ENCODE measurements at places on chromosomes 6 and 20. TPM values are rescaled to one million over a fixed set of nuclear protein-coding genes. Genes with fewer than 3 reads are reported as not detected.

GRCh38 chr20:54995011-54995410, 519.6 kb downstream of the DOK5 start:
- no peak for DNase-seq

GRCh38 chr6:15681946-15682345, 19.1 kb upstream of the DTNBP1 start:
- DNase-seq: no peak

DNA sequence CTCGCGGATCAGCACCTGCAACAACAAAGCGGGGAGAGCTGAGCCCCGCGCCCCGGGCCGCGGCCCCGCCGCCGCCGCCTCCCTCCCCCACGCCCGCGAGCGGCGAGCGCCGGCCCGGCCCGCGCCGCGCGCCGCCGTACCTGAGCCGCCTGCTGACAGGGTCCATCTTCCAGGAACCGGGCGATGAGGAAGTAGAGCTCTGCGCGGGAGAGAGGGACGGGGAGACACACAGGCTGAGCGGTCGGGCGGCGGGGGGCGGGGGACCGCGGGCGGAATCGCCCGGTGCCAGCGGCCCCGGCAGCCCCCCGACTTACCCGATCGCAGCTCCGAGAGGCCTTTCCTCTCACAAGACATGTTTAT, 359 bp downstream of the PHIP start:
- DNase-seq: no peak

DNA sequence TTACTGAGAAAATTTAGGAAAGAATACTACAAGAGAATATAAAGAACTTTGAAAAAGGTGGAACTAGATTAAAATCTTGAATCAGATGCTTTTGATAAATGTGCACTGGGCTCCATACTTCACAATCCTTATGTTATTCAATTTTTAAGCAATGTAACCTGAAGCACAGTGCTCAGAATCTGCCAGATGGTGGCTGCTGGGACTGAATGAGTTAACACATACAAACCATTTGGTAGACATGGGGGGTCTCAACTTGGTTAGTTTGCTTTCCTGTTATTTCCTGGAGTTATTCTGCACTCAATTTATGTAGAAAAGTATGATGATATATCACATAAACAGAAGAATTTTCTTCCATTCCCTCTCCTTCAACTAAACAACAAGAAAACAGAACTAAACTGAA, 326.5 kb downstream of the RNGTT start:
- no peak for DNase-seq

GRCh38 chr6:51292659-51293058, 474.0 kb downstream of the TFAP2B start:
- no peak for DNase-seq

- no peak for DNase-seq
Measured at GRCh38 chr20:6920991-6921613, 153.6 kb downstream of the BMP2 start.

DNA sequence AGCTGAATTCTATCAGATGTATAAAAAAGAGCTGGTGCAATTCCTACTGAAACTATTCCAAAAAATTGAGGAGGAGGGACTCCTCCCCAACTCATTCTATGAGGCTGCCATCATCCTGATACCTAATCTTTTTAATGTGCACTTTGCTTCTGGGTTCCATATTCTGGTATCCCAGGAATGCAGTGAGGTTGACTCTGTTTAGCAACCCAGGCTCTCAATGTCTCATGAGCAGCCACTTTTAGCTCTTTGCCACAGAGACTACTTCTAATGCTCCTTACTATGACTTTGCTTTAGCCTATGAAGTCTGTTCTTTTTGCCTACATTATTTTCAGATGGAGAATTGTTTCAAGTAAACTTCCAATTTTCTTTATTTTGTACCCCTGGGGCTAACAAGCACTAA, 185.5 kb upstream of the NRSN1 start:
- DNase-seq: no peak

DEFB118 gene
- not detected for total RNA-seq

ZHX3 gene
- 22.6 TPM for total RNA-seq
